HFFc6 (cell line): ENCODE measurements at places on chromosomes 5 and 9. TPM values are rescaled to one million over a fixed set of nuclear protein-coding genes. Genes with fewer than 3 reads are reported as not detected.
A peak's percentile ranks its signal among the peaks of the same experiment; 100 is the strongest.

DNA sequence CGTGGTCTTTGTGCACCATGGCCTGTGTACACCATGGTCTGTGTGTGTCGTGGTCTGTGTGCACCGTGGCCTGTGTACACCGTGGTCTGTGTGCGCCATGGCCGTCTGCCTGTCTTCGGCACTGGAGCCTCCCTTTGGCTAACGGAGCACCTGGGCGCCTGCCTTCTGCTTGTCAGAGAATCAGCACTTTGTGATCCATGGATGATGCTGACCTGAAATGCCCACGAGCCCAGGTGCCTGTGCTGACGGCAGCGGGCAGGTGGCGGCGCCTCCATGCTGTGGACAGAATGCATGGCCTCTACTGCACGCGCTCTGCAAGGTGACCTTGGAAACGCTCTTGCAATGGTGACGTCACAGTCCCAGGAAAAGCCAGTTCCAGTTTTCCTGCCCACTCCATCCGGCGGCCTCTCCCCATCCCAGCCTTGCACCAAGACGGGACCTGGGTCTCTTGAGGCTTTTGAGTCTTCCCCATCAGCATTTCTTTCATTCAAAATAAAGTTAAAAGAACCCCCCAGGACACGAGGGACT, 14.6 kb downstream of the LCN9 start:
- peaks cover 4% of the 10 kb centered on the region for H3K27me3 ChIP-seq
- H3K4me1 ChIP-seq = no peaks in the 10 kb centered on the region
- DNase-seq = no peak
- no peaks in the 10 kb centered on the region for H3K36me3 ChIP-seq
- H3K27ac ChIP-seq = no peak overlapping the region

The MAMDC4 gene
- 2.3 and 3.2 TPM in 2 replicates for total RNA-seq

The ACER2 gene
- total RNA-seq = 1.3 to 1.9 TPM (median 1.5 TPM) in 3 replicates

The SLC46A2 gene
- not detected in 3 replicates for total RNA-seq

- H3K36me3 ChIP-seq = no peaks in the 10 kb centered on the region; the same call in 1 of the 2 replicates
- peaks cover 1% of the 10 kb centered on the region for H3K27me3 ChIP-seq
These were observed 22.6 kb upstream of the TTC39B start for GRCh38 chr9:15329539-15330109.

- peaks cover 14% of the 10 kb centered on the region; the same call in 1 of the 2 replicates for H3K4me1 ChIP-seq
- H3K27ac ChIP-seq = no peak overlapping the region
- no peaks in the 10 kb centered on the region for H3K36me3 ChIP-seq
- DNase-seq = peak; percentile 28
- H3K4me3 ChIP-seq = no peak overlapping the region
These were observed 8.6 kb downstream of the HAPLN1 start for GRCh38 chr5:83711982-83712601.

The SCGB3A2 gene
- not detected in 3 replicates for total RNA-seq

The HRH2 gene
- not detected in 2 replicates for total RNA-seq

DNA sequence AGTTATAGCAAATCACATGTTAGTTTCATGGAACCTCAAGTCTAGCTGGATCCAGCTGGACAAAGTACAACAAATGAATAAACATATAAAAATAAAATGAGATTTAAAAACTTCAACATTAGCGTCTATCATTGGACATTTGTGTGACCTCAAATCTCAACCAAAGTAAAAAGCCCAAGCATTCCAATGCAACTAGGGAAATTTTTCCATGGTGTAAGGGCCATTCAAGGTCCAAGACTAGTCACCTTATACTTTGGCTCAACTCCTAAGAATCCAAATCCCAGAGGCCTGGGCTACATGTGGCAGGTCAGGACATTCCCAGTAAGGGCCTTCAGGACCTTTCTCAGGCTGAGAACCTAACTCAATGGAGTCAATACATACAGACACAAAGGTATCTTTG, 137.4 kb upstream of the DMAC1 start:
- H3K27ac ChIP-seq = no peak overlapping the region
- H3K27me3 ChIP-seq = no peaks in the 10 kb centered on the region
- H3K36me3 ChIP-seq = no peaks in the 10 kb centered on the region
- no peaks in the 10 kb centered on the region for H3K4me1 ChIP-seq

The ANKDD1B gene
- total RNA-seq = 0.14 to 0.26 TPM (median 0.21 TPM) in 3 replicates

The ADAMTSL1 gene
- 34.5 to 92.6 TPM (median 45.6 TPM) in 3 replicates for total RNA-seq

The PRR7 gene
- 9.9 to 17.4 TPM (median 15.2 TPM) in 3 replicates for total RNA-seq

GRCh38 chr5:117623042-117623805, 1048.6 kb upstream of the SEMA6A start:
- no peaks in the 10 kb centered on the region for H3K4me1 ChIP-seq
- H3K27ac ChIP-seq = no peak overlapping the region
- no peak for DNase-seq
- no peak overlapping the region for H3K4me3 ChIP-seq
- H3K36me3 ChIP-seq = no peaks in the 10 kb centered on the region; the same call in 1 of the 2 replicates
- no peaks in the 10 kb centered on the region for H3K27me3 ChIP-seq

DNA sequence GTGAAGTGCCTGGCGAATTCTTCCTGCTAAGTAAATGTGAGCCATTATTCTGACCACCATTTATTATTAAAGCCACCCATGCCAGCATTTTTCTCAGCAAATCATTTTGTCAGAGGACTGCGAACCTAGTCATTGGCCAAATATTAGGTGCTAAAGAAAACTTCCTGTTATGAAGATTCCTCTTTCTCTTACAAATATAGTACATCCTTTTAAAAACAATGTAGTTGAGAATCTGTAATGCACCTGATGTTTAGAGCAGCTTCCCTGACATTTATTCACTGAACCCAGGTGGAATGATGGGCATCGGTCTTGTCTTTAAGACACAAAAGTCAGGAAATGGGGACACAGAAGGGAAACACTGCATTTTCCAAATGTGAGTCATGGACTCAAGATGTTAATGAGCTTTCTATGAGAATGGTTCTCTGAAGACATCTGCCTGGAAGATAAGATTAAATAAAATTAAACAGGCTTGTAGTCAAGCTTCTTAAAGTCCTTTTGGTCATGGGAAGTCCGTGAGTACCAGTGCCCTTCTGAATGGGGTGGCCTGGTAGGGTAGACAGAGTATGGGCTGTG, 290.6 kb downstream of the FBXL7 start:
- no peaks in the 10 kb centered on the region for H3K27me3 ChIP-seq
- peaks cover 76% of the 10 kb centered on the region for H3K4me1 ChIP-seq
- H3K36me3 ChIP-seq = no peaks in the 10 kb centered on the region
- DNase-seq = peak; percentile 24
- H3K27ac ChIP-seq = peak overlapping the region; percentile 31; the same call in 1 of the 2 replicates

The MYO10 gene
- 99.1 and 129 TPM in 2 replicates for total RNA-seq

The CXCL14 gene
- not detected in 3 replicates for total RNA-seq

DNA sequence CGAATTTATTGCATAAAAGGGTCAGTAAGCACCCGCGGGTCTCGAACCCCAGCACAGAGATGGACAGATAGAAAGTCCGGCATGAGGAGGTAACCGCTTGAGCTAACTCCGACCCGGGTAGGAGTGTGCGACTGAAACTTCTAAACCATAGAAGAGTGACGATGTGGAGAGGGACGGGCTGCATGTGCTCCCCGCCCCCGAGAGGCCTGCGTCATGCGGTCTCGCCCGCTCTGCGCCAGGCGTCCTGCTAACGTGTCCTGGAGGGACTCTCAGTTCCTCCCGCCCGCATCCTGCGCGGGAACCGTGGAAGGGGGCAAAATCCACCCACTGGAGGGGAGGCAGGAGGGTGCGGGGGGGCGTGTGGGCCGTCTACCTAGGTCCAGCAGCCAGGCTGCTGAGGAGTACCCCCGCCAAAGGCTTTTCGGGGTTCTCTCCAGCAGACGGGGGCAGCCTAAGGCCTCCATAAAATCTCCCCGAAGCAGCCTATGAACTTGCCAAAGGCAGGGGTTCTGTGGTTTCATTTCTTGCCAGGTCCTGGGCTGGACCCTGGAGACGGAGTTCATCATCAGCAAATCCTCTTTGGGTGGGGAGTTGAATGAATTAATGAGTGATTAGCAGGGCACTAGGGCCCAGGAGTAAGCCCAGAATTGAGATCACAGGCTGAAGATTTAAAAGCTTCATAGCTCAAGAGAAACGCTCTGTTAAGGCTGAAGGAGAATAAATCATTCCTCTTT, 51.9 kb downstream of the TGFBI start:
- peak overlapping the region; percentile 69 for H3K27ac ChIP-seq
- H3K27me3 ChIP-seq = peaks cover 3% of the 10 kb centered on the region
- peak overlapping the region; percentile 79 for H3K4me3 ChIP-seq
- 0 out of 2 replicates have a peak, but pooled peaks cover 6% of the 10 kb centered on the region for H3K4me1 ChIP-seq
- peak; percentile 84 for DNase-seq

DNA sequence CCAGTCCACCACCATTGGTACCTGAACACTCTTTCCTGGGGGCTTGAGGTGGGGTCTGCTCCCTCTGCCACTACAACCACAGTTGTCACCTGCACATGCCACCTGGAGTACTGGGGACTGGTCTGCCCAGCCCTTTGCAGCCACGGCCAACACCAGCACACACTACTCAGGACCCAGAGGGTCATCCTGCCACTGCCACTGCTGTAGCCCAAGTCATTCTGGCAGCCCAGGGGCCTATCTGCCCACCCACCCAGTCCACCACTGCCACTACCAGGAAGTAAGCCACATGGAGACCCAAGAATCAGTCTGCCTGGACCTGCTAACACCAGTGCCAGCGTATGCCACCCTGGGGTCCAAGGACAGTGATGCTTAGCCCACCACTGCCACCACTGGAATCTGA, 302.4 kb upstream of the TRPC7 start:
- no peak overlapping the region for H3K4me3 ChIP-seq
- DNase-seq = no peak
- no peak overlapping the region for H3K27ac ChIP-seq
- H3K36me3 ChIP-seq = no peaks in the 10 kb centered on the region

GRCh38 chr5:160188141-160189015, 40.9 kb upstream of the FABP6 start:
- H3K27ac ChIP-seq = peak overlapping the region; percentile 82
- H3K27me3 ChIP-seq = peaks cover 1% of the 10 kb centered on the region
- peaks cover 12% of the 10 kb centered on the region for H3K36me3 ChIP-seq
- peak; percentile 69 for DNase-seq
- peaks cover 20% of the 10 kb centered on the region for H3K4me1 ChIP-seq

DNA sequence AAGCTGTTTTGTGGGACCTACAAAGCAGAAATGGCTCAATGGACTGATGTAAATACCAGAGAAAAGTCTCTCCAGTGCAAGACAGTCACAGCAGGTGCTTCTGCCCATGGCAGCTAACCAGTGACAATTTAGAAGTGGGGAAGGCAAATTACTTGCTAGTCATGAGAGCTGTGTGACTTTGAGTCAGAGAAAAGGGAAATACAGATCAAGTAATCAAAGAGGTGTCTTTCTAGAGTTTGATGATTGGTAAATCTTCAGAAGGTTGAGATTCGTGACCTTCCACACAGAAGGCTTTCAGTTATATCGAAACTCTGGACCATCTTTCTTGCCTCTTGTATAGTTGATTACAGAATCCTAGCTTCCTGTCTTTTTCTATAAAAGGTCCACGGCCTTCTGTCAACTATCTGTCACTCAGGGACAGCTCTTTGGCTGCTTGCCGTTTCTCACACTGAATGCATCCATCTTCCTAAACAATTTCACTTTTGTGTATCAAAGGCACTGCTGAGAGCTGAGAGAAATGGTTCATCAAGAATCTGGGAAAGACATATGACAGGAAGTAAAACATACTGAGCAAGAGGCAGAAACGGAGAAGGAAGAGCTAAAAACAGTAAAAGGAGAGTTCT, 993.9 kb upstream of the ACO1 start:
- DNase-seq = no peak
- H3K4me3 ChIP-seq = no peak overlapping the region
- H3K27ac ChIP-seq = no peak overlapping the region
- no peaks in the 10 kb centered on the region for H3K4me1 ChIP-seq
- H3K27me3 ChIP-seq = no peaks in the 10 kb centered on the region

DNA sequence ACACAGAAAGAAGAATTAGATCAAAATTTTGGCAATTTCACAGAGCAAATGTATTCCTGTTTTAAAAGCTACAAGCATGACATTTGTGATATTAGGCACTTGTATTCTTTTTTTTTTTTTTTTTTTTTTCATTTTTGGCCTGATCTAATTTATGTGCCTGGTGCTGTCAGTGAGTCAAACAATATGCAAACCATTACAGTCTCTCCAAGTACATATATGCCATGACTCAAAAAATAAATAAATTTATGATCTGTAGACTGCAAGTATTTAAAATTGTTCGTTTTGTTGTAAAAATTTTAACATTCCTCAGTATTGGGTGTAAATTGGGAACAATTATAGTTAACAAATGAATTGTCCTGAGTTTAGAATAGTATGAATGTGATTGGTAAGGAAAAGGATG, 51.4 kb downstream of the CDH9 start:
- no peak overlapping the region for H3K27ac ChIP-seq
- no peaks in the 10 kb centered on the region for H3K36me3 ChIP-seq
- no peak for DNase-seq
- H3K4me1 ChIP-seq = no peaks in the 10 kb centered on the region
- no peaks in the 10 kb centered on the region for H3K27me3 ChIP-seq

The QRFP gene
- total RNA-seq = not detected in 3 replicates

GRCh38 chr5:180860273-180860886, 696 bp downstream of the ZFP62 start:
- peaks cover 16% of the 10 kb centered on the region for H3K4me1 ChIP-seq
- peaks cover 20% of the 10 kb centered on the region for H3K36me3 ChIP-seq
- DNase-seq = no peak
- H3K27me3 ChIP-seq = no peaks in the 10 kb centered on the region; the same call in none of the 2 replicates
- H3K27ac ChIP-seq = peak overlapping the region; percentile 87

The GAS1 gene
- 5.2 to 7.8 TPM (median 7.2 TPM) in 3 replicates for total RNA-seq

DNA sequence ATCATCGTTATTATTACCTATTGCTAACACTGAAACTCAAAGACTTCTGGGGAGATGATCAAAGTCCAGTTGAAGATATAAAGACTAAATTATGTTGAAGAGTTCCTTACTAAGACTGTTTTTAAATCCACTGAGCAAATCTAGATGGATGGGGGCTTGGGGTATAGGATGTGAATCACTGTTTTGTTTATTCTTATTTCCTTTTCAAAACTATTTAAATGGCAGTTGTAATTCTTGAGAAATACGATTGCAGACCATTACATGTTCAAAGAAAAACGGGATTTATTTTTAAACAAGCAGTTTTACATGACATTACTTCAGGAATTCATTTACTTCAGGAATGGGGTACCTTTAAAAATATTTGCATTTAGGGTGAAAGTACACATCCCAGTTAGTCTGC, 4.3 kb downstream of the RASGRF2 start:
- H3K27me3 ChIP-seq = peaks cover 9% of the 10 kb centered on the region
- H3K27ac ChIP-seq = peak overlapping the region; percentile 46
- peaks cover 8% of the 10 kb centered on the region for H3K36me3 ChIP-seq
- peak overlapping the region; percentile 68 for H3K4me3 ChIP-seq
- peaks cover 77% of the 10 kb centered on the region for H3K4me1 ChIP-seq

GRCh38 chr5:180605554-180606214, 14.4 kb upstream of the SCGB3A1 start:
- peaks cover 6% of the 10 kb centered on the region for H3K27me3 ChIP-seq
- no peaks in the 10 kb centered on the region for H3K4me1 ChIP-seq
- peak; percentile 29 for DNase-seq
- no peak overlapping the region for H3K4me3 ChIP-seq

The RAD17 gene
- 20.0 to 21.3 TPM (median 20.2 TPM) in 3 replicates for total RNA-seq

- DNase-seq = peak; percentile 65
- H3K36me3 ChIP-seq = peaks cover 39% of the 10 kb centered on the region
- H3K27me3 ChIP-seq = peaks cover 9% of the 10 kb centered on the region
- peak overlapping the region; percentile 63 for H3K4me3 ChIP-seq
- H3K4me1 ChIP-seq = peaks cover 28% of the 10 kb centered on the region
- H3K27ac ChIP-seq = peak overlapping the region; percentile 92
These were observed 23.8 kb upstream of the SPTAN1 start for GRCh38 chr9:128528445-128529160.

The ZFP2 gene
- total RNA-seq = 0.08 to 0.11 TPM in 2 of 3 replicates, not detected in the other
